ENCODE measurements at places on chromosomes 1 and 21.

GRCh38 chr1:33161061-33161681 is 20.7 kb downstream of the TRIM62 start:
- DNase-seq, result no peak

DNA sequence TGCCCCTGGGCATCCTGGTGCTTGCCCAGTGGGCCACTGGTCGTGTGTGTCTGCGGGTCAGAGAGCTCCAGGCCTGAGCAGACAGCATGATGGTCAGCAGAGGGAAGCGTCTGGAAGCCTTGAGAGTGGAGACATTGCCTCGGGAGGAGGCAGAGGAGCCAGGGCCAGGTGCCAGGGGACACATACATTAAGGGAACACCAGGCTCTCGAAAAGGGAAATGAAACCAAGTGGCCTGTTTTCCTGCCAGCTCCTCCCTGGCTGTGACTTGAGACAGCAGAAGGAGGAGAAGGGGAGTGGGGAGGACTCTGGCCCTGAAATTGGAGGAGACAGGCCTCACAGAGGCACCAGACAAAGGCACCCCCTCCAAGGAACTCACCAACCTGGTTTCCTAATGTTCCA is 62.4 kb upstream of the LRP8 start:
- no peak for DNase-seq

DNA sequence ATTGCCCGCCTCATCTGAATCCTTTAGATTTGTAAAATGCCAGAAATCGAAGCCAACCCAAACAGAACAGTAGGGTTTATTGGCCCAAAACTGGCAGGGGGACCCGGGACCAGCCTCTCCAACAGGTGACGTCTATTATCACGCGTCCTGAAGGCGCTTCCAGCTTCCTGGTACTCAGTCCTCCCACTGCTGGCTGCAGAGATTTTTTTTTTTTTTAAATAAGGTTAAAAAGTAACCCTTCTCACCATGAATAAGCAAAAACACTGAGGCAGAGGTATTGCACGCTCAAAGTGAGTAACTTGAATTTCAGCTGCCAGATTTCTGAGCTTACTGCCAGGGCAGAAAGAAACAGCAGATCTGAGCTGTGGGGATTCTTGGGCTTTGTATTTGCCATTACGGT is 54.4 kb upstream of the GCLM start:
- no peak for DNase-seq

DNA sequence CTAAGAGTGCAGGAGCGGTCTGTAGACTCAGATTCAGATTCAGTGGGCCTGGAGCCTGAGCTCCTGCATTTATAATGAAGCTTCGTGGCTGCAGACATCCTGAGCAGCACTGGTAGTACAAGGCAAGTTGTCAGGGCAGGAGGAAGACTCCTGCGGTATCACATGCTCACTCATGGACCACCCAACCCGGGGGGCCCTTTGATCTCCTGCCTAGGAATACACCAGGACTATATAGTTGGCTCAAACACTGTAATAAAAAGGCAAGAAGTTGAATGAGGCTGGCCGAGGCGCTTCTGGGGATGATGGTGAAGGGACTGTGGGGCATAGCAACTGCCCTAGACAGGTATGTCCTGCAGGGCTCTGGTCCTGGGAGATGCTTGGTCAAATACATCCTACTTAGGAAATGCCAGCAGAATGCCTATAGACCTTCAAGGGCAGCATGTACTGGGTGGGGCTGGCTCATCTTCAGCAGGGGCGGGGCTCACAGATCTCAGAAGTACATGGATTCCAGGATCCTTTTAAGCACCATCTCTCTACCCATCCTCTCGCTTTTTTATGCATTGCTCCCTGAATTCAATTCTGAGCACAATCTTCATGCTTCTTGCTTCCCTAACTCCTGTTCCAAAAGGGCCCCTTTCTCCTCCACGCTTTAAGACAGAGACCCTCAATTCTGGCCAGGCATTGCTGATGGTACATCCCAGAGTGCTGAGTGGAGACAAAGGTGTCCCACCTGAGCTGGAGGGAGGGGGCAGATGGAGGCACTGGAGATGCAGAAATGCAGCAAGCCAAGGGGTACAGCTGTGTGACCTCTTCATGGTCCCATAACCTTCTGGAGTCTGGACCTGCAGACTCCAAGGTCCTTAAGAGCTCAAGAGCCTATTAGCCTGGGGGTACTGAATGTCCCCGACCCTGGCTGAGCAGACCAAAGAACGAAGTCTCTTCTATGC is 2.1 kb upstream of the RAP1GAP start:
- no peak for DNase-seq

- no peak for DNase-seq
Measured at GRCh38 chr1:155424091-155424490, 103.4 kb downstream of the RUSC1 start.

- DNase-seq, result no peak
Measured at GRCh38 chr1:245604979-245605378, 450.2 kb downstream of the KIF26B start.

DNA sequence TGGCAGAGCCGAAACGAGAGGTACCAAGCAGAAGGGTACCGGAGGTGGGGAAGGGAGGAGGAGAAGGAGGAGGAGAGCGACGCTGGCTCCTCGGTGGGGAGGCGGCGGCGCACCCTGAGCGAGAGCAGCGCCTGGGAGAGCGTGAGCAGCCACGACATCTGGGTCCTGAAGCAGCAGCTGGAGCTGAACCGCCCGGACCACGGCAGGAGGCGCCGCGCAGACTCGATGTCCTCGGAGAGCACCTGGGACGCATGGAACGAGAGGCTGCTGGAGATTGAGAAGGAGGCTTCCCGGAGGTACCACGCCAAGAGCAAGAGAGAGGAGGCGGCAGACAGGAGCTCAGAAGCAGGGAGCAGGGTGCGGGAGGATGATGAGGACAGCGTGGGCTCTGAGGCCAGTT is 32.4 kb downstream of the STYXL2 start:
- DNase-seq, result no peak

DNA sequence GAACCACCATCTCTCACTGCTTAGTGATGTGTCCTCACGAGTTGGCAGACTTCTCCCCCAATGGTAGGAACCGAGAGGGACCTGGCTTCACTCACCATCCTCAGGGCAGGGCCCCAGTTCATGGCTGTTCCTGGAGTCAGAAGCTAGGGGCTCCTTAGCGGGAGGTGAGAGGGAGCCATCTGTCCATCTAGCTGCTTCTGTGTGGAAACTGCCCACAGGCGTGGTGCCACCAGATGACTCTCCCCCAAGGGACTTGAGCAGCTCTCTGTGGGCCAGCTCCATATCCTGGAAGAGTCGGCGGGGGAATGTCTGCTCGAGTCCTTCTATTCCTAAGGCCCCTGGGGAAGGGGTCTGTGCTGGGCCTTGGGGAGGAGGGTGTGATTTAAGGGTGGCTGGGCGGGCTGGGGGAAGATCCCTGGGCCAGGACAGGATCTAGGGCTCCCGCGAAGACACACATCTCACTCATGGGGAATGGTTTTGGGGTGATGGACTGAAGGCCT is 16.3 kb downstream of the LRRC71 start:
- DNase-seq, result no peak

- no peak for DNase-seq
Measured at GRCh38 chr1:121566346-121566745, 381.6 kb downstream of the SRGAP2C start.

- peak; percentile 66 for DNase-seq
Measured at GRCh38 chr1:181149326-181150125, 61.0 kb downstream of the IER5 start.

DNA sequence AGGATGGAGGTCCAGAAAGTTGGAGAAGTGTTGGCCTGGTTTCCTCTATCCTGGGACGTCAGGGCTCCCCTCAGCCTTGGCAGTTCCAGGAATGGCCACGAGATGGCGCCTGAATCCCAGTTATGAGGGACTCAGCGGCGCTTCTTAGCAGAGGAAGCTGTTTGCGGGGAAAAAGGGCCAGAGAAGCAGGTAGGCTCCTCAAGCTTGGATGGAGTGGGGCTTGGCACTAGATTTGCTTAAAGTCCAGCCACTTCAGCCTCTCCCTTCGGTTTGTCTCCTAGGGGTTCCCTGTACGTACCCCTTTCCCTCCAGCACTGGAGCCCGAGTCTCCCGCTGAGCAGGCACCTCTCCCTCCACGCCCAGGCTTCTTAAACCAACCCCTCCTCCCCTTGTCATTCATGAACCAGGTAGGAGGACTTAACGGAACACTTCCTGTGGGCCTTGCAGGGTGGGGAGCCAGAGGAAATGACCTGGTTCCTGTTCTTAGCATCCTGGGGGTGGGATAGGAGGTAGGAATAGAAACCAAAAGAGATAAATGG is 32.0 kb upstream of the TENT5B start:
- DNase-seq, result peak; percentile 78

GRCh38 chr1:64060611-64061302 is 142.7 kb upstream of the UBE2U start:
- no peak for DNase-seq

DNA sequence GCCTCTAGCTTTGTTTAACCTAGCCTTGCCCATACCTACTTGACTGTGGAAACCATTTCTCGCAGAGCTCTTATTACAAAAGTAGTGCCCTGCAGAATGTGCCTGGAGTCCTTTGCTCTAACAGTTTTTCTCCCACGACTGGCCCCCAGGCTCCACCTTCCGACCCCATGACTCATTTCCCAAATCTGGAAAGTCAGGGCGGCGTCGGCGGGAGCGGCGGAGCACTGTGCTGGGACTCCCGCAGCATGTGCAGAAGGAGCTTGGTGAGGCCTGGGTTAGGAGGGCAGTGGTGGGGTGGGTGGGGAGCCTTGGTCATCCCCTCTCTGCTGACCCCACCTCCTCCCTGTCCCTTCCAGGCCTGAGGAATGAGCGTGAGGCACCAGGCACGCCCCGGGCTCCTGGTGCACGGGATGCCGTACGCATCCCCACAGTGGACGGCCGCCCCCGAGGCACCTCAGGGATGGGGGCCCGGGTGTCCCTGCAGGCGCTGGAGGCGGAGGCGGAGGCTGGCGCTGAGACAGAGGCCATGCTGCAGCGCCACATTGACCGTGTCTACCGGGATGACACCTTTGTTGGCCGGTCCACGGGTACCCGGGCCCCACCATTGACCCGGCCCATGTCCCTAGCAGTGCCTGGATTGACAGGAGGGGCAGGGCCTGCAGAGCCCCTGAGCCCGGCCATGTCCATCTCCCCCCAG is 47.5 kb downstream of the YARS1 start:
- DNase-seq, result no peak

DNA sequence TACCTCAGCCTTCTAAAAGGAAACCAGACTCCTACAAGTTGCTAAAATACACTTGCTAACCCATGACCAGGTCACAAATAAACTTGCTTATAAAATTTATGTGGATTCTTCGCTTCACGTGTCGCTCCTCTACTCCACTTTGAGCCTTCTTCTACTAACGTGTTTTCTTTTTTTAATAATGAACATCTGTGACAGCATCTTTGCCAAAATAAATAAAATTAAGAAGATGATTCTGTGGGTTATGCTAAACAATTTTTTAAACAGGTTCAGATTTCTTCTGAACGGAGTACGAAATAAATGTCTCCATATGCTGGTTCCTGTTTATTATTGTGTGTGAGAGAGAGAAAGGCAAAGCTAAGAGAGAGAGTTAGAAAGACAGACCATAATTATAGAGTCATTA is 735.8 kb downstream of the LTN1 start:
- no peak for DNase-seq

- DNase-seq, result no peak
Measured at GRCh38 chr1:38578271-38578951, 281.2 kb downstream of the RRAGC start.

DNA sequence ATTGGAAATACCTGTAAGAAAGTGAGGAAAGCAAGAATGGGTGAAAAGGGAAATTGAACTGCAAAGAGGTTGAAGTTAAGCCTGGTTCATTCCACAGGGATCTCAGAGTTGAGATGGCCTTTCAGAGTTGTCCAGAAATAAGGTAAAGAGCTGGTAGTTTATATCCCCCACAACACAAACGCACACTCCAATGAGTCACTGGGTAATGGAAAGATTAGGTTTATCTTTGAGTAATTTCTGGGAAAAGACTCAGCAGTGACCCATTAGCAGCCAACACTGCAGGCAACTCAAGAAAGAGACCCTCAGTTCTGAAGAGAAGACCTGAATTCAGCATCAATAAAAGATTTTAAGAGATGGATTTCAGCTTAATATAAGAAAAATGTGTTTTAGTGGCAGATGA is 485.5 kb downstream of the PTPRC start:
- no peak for DNase-seq

DNA sequence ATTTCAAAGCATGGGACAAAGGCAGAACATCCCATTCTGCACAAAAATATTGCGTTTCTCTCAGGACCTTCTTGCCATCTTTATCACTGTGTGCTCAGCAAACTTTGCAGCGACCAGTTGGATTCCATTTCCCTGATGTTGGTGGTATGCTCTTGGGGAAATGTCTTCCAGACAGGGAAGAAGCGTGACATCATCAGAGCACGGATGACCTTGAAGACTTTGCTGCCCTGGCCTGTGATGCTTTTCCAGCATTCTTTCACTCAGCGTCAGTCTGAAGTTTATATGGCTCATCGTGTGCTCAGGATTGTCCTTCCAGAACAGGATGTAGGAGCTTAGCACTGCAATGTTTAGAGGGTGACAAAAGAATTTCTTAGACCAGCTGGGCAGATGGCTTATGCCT is 131.4 kb upstream of the F3 start:
- DNase-seq, result no peak

- DNase-seq, result no peak
Measured at GRCh38 chr1:113861641-113862040, 9.9 kb downstream of the PTPN22 start.

DNA sequence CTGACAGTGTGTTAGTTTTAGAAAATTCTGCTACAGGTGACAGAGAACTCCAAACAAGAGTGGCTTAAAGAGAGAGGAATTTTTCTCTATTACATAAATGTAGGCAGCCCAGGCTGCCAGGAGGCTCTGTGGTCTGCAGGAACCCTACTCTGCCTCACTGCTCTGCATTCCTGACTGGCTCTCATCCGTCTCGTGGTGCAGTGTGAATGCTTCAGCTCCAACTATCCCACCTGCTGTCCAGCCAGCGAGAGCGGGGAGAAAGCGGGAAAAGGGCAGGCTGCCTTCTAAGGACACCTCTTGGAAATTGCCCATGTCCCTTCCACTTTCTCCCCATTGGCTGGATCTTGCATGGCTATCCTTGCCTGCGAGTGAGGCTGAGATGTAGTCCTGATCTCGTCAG is 131.3 kb downstream of the PEX14 start:
- DNase-seq, result no peak

DNA sequence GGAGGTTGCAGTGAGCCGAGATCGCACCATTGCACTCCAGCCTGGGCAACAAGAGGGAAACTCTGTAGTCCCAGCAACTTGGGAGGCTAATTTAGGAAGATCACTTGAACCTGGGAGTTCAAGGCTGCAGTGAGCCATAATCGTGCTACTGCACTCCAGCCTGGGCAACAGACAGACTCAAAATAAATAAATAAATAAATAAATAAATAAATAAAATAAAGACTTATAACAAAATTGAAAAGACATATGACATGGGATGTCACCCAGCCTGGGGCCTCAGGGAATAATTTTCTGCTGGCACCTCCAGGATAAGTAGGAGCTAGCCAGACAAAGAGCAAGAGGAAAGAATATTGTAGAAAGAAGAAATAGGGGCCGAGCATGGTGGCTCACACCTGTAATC is 77.9 kb upstream of the PUM1 start:
- no peak for DNase-seq

DNA sequence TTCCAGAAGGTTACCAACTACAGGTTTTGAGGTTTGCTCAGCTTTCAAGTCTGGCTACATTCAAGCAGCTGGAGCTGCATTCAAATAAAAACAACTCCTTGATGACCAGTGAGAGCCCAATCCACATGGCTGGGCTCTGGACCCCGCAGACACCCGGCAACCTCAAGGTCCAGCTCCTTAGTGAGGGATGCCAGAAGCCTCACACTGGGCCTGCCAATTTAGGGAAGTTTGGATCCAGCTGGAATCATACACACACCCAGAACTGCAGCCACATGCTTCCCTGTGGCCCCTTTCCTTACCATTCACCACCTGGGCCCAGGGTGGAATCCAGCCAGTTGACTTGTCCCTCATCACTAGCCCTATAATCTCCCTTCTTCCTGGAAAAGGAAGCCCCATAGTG is 123.7 kb downstream of the UBE2U start:
- DNase-seq, result no peak

All from stimulated activated CD8-positive, alpha-beta memory T cell treated with anti-CD3 and anti-CD28 coated beads, Interleukin-7, amount 100 ng/mL, for 4 hours (primary cell).